Renal cortex interstitium (tissue), 15 donors: ENCODE measurements at places on chromosomes 2 and 18.
A peak's percentile ranks its signal among the peaks of the same experiment; 100 is the strongest.

DNA sequence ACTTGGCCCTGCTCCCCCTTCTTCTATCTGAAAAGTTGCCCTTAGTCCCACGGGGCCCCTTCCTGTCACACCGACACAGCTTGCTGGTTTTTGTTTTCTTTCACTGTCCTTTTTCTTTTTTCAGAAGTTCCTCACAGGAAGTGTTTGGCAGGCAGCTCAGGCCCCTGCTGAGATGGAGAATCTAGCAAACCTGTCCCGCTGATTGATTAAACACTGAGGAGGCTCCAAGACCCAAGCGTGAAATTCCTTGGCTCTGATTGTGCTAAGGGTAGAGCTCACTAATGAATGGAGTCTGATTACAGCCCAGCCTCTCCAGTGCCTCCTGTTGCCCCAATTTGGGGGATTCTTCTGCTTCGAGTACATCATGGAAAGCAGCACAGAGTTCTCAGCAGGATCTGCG, 365.9 kb upstream of the MEX3C start:
- no peak for DNase-seq

DNA sequence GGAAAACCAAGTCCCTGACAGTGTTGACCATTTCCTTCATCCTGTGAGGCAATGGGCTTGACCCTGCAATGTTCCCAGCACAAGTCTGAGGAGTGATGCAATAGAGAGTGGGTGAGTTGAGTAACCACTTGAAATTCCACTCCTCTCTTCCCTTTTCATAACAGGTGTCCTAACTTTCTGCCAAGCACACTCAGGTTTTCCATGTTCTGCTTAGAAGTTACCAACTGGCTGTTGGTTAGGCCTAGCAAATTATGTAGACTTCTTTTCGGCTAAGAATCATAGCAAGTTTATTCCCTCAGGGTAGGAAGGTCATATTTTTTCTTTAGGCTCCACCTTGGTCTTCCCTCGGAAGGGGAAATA, 11.5 kb downstream of the GNLY start:
- no peak for DNase-seq

- DNase-seq, result no peak
Measured at GRCh38 chr2:3872451-3872850, 169.1 kb downstream of the DCDC2C start.

GRCh38 chr2:62229082-62229605, 33.2 kb downstream of the B3GNT2 start:
- no peak for DNase-seq

DNA sequence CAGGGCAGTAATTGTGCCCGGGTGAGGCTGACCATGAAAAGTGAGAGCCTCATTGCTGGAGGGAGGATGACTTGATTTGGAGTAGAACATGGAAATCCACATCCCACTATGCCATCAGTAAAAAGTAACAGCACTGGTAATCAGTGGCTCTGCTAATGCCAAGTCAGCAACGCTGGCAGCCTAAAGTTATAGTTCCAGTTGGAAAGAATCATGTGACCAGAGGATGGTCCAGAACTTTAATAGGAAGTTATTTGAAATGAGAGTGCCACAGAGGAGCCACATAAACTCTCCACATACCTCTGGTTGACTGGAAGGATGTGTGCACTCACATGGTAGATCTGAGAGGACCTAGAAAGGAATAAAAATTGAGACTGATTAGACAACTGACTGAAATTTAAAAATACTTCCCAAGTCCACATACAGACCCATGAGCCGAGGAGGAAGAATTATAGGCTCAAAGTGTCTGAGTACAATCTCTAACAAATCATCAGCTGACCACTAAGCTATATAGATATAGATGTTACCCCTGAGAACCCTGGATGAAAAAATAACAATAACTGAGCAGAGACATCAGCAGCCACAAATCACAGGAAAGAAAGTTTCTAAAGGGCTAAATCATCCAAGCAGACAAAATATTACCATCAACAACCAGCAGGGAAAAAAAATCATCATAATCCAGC, 346.8 kb downstream of the STK39 start:
- DNase-seq, result no peak

DNA sequence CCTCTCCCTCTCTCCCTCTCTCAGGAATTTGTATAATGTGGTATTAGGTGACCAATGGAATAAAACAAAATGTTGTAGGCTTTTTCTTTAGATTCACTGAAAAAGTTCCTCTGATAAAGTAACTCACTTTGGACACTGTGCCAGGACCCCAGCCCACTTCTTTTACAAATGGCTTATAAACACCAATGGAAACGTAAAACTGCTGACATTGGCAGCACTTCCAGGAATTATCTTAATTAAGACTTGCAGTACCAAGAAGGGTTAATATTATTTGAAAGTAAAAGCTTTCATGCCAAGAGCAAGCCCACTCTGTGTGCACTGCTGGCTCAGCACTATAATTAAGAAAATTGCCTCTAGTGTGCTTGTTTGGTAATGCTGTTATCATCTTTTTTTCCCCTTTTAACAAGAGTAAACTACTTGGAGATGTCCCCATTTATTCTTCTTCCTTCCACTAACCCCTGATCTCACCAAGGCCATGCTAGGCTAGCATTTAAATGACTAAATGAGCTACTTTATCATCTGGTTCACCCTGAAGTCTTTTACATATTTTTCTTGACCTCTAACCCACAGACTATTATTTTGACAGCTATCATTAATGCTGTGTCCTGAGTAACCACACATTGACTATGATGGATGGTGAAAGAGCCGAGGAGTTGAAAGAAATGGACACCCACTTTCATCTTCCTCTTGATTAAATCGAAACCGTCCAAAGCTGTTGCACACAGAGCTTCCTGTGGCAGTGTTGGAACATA, 232.2 kb upstream of the ETAA1 start:
- DNase-seq, result no peak

GRCh38 chr2:217934321-217935131, 68.3 kb downstream of the TNS1 start:
- DNase-seq, result no peak

- DNase-seq, result no peak
Measured at GRCh38 chr18:9069601-9070000, 32.9 kb upstream of the NDUFV2 start.

GRCh38 chr2:30691948-30692828, 115.1 kb downstream of the CAPN13 start:
- DNase-seq, result no peak

DNA sequence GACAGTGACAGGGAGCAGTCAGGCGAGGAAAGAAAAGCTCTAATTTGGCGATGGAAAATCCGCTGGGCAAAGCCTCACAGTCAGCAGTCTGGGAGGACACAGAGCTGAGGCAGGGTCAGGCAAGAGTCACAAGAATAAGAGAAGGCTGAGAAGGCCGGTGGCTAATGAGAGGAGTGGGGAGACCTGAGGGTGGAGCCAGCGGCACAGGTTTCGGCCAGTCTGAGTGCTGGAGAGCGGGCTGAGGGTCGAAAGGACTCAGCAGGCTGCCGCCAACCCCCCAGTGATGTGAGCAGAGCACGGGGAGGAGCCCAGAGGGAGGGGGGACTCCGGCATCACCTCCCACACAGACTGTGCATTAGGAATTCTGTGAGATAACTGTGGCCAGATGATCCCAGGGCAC, 500.6 kb upstream of the MYT1L start:
- DNase-seq, result no peak

GRCh38 chr2:99737537-99737936, 247.7 kb upstream of the REV1 start:
- DNase-seq, result no peak

DNA sequence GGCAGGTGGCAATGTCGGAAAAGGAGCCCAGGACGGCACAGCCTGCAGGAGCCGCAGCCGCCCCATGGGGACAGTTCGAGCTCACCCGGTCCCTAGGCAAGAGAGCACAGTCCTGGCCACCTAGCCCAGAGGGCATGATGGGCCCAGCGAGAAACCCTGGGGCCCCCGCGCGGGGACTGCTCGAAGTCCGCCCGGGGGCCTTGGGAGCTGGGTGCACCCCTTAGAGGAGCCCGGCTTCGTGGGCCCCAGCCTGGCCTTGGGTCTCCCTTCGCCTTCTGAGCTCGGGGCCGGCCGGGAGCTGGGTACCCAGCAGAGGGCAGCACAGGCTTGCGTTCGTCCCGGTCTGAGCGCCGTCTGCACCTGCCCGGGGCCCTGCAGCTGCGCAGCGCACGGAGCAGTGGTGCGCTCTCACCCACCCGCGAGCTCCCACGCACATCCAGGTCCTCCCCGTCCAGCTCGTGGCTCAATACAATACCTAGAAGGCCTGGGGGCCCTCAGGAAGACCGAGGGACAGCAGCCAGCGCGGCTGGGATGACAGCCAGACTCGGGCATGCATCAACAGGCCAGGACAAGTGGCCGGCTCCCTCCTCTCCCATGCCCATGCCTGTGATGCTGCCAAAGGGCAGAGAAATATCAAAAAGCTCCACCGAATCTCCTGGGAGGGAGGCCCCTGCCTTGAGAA, 96.2 kb upstream of the ZNF532 start:
- DNase-seq, result peak; percentile 66

- no peak for DNase-seq
Measured at GRCh38 chr2:10834068-10834655, 21.6 kb upstream of the PDIA6 start.

- DNase-seq, result peak; percentile 27
Measured at GRCh38 chr2:209331291-209331844, 92.5 kb upstream of the MAP2 start.

- no peak for DNase-seq
Measured at GRCh38 chr2:102603904-102604303, 15.4 kb upstream of the SLC9A2 start.

DNA sequence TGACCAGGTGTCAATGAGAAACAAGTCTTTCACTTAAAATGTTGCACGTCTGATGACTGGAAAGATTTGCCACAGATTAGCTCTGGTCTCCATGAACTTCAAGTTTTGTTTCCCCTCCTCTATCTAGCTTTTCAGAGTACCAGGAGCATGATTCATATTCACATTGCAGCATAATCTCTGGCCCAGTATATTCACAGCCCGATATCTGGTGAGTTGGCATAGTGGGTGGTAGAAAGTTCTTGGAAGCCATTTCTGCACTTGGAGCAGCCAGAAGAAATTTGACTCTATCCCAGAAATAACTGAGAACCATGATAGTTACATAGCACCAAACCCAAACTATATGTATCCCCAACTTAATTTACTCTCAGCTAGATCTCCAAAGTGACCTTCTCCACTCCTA, 503.9 kb downstream of the PID1 start:
- no peak for DNase-seq

GRCh38 chr2:233473386-233473791, 93.2 kb downstream of the USP40 start:
- DNase-seq, result no peak

GRCh38 chr18:27996801-27997272, 180.1 kb downstream of the CDH2 start:
- DNase-seq, result no peak

DNA sequence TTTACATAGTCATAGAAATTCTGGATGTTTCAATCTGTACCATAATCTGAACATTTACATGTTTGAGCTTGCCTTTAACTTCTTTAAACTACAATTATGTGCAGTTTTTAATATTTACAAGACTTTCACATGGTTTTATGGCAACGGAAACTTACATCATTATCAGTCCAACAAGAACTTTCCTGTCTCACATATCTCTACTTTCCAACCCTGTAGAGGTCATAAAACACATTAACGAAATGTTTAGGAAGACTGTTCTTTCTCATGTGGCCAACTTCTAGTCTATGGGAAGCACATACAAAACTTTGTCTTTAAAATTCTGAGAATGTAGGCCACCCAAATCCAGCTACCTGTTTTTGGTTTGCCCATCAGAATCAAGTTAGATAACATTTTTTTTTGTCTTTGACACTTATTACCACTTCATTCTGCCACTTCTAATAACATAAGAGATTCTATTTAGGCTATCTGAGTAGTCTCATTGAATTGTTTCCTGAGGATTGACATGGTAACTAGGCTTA, 693.2 kb downstream of the KCNJ3 start:
- DNase-seq, result no peak

GRCh38 chr18:48006415-48007175, 76.1 kb upstream of the SMAD2 start:
- no peak for DNase-seq

DNA sequence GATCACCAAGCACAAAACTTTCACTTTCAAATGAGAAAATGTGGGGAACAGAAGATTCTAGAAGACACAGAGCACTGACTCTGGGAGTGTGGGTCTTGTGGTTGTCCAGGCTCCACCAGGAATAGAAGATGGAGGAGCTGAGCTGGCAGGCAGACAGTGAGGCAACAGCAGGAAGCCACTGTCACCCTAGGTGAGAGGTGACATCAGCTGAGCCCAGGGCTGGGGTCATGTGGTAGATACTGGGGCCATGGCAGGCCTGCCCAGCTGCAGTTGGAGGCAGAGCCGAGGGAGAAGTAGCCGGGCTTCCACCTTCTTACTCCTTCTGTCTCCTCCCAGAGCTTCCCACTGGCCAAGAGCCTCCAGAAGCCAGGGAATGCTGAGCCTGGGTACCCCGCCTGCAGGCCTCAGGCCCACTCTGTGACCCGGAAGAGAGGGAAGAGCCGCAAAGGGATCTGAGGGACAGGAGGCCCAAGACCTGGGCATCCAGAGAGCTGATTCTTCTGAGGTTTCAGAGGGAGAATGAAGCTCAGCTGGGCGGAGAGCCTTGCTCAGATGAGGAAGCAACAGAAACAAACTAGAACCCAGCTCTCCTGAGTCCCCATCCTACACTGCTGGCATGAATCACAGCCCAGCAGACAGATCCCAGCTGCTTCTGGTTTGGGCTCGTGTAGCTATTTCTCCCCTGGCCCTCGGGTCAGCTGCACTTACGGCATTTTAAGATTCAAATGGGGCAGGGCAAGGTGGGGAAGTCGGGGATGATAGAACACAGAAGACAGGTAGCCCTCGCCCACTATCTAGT, 39.8 kb upstream of the ASAP2 start:
- no peak for DNase-seq

- no peak for DNase-seq
Measured at GRCh38 chr2:225494100-225494459, 94.6 kb downstream of the NYAP2 start.

DNA sequence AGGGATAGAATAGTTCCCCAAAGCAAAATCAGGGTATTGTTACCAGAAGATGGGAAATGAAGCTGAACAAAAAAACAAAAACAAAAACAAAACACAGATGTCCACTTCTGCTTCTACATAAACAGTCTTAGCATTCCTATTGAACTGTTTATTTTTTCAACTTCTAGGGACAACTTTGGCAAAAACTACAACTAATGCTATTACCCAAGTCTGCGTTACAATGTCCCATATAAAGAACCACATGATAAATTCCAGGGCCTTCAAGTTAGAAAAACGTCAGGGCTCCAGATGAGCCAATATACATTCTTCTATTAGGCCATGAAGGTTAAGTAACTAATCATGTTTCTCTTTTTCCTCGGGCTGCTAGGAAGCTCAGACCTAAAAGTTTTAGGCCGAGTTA, 16.9 kb downstream of the PID1 start:
- DNase-seq, result no peak

DNA sequence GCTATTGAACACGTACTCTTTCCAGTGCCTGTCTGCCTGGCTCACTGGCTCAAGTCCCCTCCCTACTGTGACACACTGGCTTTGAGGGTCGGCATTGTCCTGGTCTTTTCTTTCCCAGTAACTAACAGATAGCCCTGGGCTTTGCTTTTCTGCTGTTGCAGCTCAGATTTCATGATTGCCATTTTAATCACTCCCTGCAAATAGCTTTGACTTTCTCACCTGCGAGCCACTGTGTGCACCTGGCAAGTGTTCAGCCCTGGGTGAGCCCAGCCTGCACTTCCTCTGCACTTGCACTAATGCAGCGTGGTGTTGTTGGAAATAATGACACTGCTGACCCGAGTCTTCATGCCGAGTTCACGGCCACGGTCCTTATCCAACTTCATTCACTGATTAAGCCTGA, 52.9 kb downstream of the DCDC2C start:
- no peak for DNase-seq

GRCh38 chr18:59704146-59704545, 6.9 kb upstream of the CCBE1 start:
- DNase-seq, result no peak
